ENCODE measurements at places on chromosomes 12 and 14.

- DNase-seq = no peak
These were observed 24.2 kb upstream of the NEDD1 start for GRCh38 chr12:96882862-96883261.

GRCh38 chr14:92922883-92923743 is at the start of gene CHGA:
TSS of gene CHGA (plus strand) at chr14:92923150. CDS start at chr14:92923360, 210 bp downstream.
- peak; percentile 76 for DNase-seq

- no peak for DNase-seq
These were observed 21.4 kb downstream of the ZFC3H1 start for GRCh38 chr12:71642264-71642663.

DNA sequence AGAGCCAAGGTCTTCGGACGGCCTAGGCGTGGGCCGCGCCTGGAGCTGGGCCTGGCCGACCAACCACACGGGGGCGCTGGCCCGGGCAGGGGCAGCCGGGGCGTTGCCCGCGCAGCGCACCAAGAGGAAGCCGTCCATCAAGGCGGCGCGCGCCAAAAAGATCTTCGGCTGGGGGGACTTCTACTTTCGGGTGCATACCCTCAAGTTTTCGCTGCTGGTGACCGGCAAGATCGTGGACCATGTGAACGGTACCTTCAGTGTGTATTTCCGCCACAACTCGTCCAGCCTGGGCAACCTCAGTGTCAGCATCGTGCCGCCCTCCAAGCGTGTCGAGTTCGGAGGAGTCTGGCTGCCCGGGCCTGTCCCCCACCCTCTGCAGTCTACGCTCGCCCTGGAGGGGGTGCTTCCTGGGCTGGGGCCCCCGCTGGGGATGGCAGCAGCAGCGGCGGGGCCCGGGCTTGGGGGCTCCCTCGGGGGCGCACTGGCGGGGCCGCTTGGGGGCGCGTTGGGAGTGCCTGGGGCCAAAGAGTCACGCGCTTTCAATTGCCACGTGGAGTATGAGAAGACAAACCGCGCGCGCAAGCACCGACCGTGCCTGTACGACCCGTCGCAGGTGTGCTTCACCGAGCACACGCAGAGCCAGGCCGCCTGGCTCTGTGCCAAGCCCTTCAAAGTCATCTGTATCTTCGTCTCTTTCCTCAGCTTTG is 4.4 kb upstream of the SHMT2 start:
- DNase-seq = no peak

- DNase-seq = peak; percentile 23
These were observed 280.1 kb downstream of the VRK1 start for GRCh38 chr14:97077253-97077653.

- no peak for DNase-seq
These were observed 10.4 kb downstream of the APPL2 start for GRCh38 chr12:105225505-105226015.

DNA sequence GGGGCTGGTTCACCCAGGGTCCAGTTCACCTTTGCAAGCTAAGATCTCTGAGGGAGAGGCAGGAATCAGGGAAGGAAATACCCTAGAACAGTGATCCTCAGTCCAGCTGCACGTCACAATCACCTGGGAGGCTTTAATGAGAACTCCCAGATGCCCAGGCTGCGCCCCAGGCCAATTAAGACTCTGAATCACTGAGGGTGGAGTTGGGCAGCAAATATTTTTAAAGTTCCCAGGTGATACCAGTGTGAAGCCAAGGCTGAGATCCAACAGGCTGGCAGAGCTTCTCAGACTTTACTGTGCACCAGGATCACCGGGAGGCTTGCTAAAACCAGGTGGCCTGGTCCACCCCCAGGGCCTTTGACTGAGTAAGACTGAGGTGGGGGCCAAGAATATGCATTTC is 23.8 kb downstream of the MYL2 start:
- DNase-seq = no peak

GRCh38 chr12:55469291-55469690 is 647 bp downstream of the OR6C70 start:
- DNase-seq = no peak

DNA sequence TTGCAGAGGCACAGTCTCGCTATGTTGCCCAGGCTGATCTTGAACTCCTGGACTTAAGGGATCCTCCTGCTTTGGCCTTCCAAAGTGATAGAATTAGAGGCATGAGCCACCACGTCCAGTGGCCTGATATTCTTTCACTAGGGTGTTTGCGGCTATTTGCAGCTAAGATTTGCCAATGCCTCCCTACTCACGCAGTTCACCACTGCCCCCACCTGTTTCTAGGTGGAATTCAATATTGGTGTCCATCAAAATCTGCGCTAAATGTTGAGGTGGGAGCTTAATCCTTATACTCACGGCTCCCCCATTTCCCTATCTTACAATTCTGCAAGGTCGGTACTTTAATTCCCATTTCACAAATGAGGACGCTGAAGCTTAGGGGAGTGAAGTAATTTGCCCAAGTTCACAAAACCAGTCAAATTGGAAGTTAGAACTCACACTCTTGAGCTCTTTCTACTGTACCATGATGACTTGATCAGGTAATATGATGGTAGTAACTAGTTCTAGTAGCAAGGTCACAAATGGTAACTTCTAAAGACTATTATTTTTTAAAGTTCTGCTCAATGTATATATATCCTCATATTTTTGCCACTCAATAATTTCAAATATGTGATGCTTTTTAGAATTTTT is 22.1 kb upstream of the LRRC9 start:
- DNase-seq = peak; percentile 40

DNA sequence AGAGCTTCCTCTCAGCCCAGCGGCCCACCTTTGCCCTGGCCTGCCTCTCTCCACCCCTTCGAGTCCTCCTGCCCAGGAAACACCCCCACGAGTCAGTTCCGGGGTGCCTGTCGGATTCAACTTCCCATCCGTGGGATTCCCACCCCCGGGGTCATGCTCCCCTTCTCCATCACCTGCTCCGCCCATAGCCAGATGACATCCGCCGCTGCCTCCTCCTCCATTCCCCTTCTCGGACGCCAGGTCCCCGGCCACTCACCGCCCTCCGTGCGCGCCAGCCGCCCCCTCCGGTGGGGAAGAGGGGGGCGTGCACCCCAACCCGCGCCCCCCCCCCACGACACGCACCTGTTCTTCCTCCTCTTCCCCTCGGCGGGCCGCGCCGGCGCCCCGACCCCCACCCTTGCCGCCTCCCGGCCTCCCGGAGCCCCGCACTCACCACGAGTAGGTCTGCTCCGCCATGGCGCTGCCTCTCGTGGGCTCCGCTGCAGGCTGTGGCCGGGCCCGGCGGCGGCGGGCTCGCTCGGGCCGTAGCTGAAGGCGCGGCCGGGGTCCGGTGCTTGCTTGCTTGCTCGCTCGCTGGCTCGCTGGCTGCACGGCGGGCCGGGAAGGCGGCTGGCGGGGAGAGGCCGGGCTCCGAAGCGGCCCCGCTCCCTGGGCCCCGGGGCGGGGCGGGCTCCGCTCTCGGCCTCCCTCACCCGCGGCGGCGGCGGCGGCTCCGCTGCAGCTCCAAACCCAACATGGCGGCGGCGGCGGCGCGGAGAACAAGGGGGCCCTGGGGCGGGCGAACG is 554 bp downstream of the SPPL3 start:
- DNase-seq = peak; percentile 53

DNA sequence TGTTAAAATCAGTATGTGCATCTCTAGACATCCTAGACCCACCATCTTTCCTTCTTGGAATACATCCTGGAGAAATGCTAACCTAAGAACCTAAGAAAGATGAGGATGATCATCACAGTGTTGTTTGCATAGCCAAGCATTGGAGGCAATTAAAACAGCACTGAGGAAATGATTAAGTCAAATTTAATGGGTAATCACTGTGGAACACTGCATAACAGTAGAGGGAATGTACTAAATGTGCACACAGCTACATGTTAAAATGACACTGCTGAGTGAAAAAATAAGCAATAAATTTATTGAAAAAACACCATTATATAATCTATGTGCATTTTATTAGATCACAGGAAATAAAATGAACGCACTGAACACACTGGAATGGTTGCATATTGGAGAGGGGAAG is 987.1 kb upstream of the SEL1L start:
- DNase-seq = no peak

GRCh38 chr12:131677699-131678098 is 33.2 kb upstream of the SFSWAP start:
- DNase-seq = no peak

DNA sequence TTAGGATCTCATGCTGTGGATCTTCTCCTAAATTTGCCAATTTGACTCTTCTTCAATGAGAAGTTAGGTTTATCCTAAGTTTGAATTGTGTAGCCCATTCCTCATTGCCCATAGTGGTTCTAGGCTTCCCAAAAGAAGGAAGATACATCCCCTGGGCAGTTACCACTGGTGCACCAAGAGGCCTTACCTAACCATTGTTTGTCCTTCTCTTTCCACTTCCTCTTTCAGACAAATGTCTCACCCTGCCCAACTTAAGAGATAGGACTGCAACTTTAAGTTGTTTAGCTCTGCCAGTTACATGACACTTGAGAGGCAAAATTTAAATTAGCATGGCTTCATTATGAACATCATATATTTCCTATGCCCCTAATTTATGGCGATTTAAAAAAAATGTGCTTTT is 9.4 kb upstream of the KCNH3 start:
- DNase-seq = no peak

DNA sequence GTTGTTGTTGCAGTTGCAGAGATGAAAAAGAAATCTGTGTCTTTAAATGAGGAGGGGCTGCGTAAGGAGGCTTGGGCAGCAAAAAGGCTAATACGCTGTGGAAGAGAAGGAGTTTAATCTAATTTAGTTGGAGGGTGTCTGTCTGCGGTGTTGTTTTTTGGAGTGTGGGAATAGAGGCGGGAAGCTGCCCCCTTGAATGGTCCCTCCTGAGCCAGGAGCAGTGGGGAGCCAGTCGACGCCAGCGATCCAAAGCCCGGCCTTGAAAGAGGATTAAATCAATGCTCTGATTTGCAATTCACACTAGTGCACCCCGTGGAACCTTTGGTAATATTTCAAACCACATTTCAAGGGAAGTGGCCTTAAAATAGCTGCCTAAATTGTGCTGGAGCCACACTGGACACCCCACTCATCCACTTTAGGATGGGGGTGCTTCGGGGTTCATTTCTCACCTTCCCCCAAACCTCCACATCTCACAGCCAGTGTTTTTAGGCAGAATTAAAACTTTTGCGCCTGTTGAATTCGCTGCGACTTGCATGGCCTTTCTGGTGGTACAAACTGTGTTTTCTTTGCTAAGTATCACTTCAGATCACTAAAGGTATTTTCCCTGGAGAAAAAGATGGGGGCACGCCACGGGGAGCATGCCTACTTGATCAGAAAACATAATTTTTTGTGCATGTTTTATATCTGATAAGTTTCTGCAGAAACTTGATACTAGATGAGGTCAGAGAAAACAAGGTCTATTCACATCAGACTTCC is 4.1 kb upstream of the FZD10 start:
- DNase-seq = no peak

- DNase-seq = no peak
These were observed 58.0 kb downstream of the MIS18BP1 start for GRCh38 chr14:45194964-45195363.

GRCh38 chr12:132783917-132784531 is 22.4 kb upstream of the ANKLE2 start:
- DNase-seq = no peak

DNA sequence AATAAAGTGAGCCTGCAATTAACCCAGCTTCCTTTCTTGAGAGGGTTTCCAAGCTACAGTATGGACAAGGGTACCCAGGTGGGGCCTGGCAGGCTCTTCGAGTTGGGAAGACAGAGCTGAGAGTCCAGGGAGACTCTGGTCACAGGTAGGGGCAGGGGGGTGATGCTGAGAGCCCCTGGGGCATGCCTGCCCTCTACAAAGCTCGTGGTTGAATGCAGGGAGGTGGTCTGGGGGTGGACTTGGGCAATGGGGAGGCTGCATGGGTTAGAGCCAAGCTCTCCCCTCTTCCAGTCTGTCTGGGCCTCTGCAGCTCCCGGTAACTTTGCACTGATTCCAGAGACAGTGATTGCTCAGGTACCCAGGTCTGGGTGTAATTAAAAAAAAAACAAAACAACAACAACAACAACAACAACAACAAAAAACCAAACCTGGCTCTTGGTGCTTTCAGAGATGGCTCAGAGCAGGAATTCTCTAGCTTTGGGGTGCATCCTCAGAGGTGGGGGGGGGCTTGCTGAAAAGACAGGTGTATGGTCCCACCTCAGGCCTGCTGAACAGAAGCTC is 30.8 kb upstream of the PPP2R5C start:
- no peak for DNase-seq

DNA sequence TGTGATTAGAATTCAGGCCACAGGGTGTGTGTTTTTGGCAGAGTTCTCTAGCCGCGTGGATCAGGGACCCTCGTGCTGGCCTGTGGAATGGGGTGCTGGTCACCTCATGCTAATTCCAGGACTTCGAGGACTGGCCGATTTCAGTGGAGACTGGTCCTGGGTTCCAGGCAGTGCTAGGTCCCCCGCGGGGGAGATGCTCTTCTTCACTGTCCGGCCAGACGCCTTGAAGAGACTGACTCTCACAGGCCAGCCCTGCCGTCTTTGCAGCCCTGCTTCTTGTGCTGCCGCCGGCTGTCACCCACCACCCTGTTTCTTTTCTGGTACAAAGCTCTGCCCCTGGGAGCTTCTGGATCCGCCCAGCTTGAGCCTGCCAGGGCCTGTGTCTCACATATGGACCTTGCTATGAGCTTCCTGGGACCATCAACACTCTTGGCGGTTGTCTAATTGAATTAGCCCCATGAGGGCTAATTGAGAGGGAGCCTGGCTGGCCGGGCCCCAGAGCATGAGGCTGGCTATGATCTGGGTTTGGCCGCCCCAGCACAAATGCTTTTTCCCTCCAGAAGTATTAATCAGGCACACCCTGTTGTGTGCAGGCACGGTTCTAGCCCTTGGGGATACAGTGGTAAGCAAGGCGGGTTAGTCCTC is 8.2 kb downstream of the MLXIP start:
- DNase-seq = no peak

DNA sequence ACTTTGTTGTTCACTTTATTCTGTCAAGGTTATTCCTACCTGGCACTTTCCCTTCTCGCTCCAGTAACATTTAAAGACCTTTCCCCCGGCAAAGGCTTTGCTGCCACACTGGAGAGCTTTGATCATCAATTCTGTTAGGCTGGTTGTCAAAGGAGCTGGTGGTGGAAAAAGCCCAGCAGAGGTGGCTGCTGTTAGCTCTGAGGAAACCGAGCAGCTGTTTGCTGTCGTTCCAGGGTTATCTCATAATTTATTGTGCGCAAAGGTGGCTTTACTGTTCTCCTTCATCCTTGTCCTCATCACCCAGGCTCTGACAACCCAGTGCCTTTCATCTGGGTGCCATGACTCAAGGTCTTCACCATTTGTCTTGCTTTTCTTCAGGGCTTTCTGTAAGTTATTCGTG is 38.2 kb upstream of the CRADD start:
- peak; percentile 20 for DNase-seq

DNA sequence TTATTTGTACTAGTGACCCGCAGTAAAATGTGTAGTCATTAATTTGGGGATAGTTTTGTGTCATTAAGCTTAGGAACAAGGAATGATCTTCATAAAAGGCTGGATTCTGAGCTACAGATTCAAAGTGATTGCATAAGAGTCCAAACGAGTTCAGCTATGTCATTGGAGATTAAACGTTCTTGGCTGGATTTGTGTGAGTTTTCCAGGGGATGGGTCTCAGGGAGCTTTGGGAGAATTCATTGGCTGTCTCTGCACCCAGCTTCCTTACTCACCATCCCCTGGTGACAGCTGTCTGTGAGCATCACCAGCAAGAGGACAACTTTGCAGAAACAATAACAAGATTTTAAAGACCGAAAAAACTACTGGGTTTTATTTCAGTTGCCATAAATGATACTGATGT is 130.4 kb downstream of the DAAM1 start:
- no peak for DNase-seq

Measured in renal pelvis (tissue), 12 donors.